ENCODE measurements at places on chromosomes 5 and 9. TPM values are rescaled to one million over a fixed set of nuclear protein-coding genes. Genes with fewer than 3 reads are reported as not detected.

- no peak for DNase-seq
Measured at GRCh38 chr9:117636681-117637080, 67.5 kb upstream of the TLR4 start.

DNA sequence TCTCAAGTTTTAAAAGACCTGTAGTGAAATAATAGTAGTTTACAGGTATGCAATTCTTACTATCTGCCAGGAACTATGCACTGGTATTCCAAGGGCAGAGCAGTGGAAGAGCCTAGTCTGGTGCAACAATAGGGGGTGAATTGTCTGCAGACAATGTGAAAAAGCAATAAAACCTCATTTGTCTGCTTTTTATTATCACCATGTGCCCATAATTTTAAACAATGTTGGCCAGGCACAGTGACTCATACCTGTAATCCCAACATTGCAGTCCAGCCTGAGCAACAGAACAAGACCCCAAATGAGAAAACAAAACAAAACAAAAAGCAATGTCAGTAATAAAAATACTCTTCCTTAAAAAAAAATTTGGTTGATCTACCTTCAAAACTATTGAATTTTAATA is 12.2 kb upstream of the SLC44A1 start:
- DNase-seq = peak; percentile 21

DNA sequence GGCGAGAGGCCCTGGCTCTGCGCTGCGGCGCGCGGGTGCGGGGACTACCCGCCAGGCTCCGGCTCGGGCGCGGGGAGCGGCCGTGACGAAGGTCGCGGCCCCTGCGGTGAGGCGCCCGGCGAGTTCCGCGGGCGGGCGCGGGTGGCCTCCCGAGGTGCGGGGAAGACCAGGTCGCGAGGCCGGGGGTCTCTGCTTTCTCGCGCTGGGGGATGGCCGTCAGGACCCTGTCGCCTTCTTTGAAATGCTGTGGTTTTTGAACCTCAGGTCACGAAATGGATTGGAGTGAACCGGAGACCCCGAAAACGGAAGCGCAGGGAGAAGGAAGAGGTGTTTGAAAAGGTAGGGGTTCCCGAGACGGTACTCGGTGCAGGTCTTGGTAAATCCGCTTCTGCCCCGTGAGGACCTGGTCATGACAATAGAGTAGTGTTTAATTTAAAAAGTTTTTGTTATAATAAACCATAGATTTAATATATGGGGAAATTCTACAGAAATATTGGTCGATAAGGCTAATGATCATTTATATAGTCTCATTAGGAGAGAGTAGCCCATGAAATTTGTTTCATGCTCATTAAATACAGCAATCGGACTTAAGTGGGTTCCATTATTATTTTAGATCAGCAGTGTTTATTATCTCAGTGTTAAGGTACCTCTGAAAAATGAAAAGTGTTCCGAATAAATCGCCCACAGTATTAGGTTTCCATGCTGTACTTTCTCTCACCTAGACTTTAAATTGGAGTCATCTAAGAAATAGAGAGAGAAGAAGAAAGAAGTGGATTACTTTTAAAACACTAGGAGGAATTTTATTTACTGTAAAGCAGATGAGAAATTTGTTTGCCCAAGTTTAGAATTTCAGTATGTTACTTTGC is 279.0 kb downstream of the AOPEP start:
- peak; percentile 18 for DNase-seq

DNA sequence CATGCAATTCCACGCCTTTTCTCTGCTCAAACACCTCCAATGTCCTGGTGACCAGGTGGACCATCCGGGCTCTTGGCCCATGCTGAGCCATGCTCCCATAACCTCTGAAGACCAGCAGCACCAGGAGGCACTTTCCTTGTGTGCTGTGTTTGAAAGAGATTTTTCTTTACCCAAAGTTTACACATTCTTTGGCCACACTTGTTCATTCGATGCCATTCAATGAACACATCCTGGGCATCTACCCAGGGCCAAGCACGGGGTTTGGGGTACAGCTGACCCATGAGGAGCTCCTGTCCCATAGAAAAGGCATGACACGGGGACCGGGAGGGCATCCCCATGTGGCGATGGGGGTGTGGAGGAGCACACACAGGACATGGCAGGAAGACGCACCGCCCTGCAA is 77.1 kb upstream of the IRX1 start:
- no peak for DNase-seq

GRCh38 chr9:106613250-106613737 is 249.7 kb upstream of the ZNF462 start:
- no peak for DNase-seq

Gene ISCA1
- 36.7 TPM for total RNA-seq

Gene GPR150
- total RNA-seq = not detected

Gene CDH6
- not detected for total RNA-seq
